KG1 (cell line): ENCODE measurements at places on chromosomes 12 and 14.

GRCh38 chr14:21518725-21519124 is 7.4 kb downstream of the SALL2 start:
- no peak for DNase-seq

DNA sequence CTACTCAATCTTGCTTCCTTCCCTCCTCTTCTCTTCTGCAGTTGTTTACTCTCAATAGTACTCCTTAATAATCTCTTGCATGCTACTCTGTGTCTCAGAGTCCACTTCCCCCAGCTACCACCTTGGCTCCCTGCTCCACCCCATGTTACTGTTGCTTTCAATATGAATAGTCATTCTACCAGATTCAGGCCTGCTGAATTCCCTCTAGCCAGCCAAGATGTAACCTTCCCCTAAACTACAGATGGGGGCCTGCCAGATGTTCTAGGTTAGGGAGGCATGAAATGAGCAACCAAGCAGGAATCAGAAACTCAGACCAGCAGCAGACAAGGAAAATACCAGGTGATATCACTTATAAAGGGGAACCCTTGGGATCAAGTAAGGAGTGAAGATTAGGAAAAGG is 392.1 kb upstream of the DDHD1 start:
- DNase-seq: no peak

DNA sequence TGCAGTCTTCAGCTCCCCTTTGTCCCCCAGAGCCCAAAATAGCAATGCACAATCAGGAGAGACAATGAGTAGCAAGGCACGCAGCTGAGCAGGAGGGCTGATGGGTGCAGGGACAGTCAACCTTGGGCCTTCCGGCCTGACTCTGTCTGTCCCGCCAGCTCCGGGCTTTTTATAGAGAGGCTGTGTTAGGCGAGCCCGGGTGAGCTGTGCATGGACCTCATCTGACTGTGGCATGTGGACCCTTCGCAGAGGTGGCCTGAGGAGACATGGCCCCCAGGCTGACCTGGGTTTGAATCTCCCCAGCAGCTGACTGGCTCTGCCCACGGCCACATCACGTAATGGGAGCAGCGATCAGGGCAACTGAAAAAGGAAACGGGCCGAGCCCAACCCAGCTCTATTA is 177.9 kb downstream of the TSPAN9 start:
- no peak for DNase-seq

DNA sequence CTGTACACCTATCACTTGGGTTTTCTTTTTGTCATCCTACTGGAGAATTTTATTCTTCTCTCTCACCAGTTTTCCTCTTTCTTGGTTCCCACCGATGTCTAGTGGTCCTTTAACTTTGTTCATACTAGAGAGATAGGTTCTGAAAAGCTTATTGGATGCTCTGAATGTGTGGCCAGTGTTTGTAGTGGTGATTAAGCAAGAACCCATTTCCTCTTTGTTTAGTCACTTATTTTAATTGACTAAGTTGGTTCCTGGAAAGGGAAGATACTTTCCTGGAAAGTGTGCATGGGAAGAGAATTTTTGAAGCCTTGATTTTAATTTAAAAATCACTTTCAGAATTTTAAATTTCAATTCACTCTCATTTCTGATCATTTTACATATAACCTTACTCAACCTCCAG is 127.2 kb downstream of the OTOGL start:
- DNase-seq: no peak

DNA sequence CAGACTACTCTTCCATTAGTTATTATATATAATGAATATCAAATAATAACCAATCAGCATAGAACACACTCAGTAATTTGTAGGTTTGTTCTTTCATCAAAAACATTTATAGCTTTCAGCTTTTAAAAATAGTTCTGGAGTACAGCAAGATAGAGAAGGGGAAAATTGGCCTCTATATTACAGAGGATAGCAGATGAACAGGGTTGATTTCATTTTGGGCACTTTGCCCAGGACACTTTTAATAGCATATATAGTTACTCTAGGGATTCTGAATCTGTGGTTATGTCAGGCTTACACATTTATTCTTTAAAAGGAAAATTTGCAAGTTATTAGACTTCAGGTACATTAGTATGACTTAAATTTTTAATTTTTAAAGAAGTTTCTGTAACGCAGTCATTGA is 52.6 kb downstream of the IFT81 start:
- no peak for DNase-seq

GRCh38 chr14:68241862-68242487 is 422.4 kb downstream of the RAD51B start:
- DNase-seq: no peak

- no peak for DNase-seq
Measured at GRCh38 chr14:84750763-84751554, 779.0 kb upstream of the FLRT2 start.

DNA sequence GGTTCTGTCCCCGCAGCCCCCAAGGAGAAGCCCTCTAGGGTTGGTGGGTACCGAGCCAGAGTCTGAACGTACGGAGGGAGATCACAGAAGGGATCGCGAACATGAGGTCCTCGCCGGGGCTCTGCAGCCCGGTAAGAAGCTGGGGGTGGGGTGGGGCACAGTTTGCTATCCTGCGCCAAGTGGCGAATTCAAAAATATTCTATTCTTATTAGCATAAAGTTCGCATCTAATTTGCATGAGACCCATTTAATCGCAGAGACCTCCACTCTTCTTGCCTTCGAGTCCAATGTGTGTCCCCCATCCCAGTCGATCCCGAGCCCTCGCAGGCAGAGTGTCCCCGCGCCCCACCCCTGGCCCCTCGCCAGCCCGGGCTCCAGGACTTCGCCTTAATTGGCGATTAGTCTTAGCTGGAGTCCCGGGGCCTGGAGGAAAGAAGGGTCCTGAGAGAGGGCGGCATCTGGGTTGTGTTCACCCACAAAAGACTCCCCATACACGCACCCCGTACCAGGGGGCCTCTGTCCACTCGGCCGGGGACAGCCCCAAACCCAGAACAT is 604 bp upstream of the ARHGEF25 start:
- DNase-seq: no peak

DNA sequence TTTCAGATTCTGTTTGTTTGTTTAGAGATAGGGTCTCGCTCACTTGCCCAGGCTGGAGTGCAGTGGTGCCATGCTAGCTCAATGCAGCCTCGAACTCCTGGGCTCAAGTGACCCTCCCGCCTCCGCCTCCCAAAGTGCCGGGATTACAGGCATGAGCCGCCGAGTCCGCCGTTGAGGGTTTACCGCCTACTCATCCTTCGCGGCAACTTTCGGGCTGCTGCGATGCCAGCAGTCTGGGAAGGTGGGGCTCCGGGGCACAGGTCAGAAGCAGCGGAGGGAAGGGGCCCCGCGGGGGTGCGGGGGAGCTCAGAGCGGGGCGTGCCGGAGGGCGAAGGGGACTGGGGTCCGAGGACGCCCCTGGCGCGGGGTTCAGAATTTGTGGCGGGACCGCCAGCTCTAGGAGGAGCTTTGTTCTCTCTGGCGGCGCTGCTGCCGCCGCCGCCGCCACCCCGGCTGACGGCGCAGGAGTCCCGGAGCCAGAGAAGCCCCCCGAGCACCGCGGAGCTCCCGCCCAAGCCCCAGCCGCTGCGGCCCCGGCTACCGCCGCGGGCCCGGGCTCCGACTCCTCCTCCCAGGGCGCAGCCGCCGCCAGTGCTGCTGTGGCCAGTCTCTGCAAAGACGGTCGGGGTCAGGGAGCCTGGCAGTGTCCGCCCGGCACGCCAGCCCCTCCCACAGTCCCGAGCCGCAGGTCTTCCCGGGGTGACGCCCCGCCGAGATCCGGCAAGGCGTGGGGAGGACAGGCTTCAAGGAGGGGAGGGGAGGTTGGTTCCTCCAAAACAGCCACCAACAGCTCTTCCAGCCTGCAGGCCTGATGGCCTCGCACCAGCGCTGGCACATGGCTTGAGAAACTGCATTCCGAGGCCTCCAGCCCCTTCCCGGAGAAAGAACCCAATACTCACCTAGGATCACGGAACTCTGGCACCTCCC is 10.9 kb upstream of the KRT77 start:
- DNase-seq: no peak

DNA sequence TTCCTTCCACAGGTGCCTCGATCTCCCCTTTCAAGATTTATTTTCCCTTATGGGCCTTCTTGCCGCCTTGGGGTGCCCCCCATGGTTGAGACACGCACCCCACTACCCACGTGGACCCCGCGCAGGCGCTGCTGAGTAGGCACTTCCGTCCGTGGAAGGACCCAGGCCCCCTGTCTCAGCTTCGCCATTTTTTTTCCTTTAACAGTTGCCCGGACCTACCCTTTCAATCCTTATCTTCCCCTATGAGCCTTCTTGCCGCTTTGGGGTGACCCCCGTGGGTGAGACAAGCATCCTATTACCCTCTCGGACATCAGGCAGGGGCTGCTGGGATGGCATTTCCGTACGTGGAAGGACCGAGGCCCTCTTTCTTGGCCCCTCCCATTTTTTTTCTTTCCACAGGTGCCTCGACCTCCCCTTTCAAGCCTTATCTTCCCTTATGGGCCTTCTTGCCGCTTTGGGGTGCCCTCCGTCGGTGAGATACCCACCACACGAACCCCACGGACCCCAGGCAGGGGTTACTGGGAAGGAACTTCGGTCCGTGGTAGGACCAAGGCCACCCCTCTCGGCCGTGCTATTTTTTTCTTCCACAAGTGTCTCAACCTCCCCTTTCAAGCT is 268.2 kb downstream of the ALG10 start:
- DNase-seq: no peak

- DNase-seq: no peak
Measured at GRCh38 chr12:50103767-50104321, at the start of gene GPD1. TSS of gene GPD1 (plus strand) at chr12:50104008. CDS start at chr12:50104051, 43 bp downstream.

GRCh38 chr12:98999559-98999958 is 354.5 kb downstream of the APAF1 start:
- DNase-seq: no peak

GRCh38 chr12:45329238-45329637 is 113.3 kb downstream of the ANO6 start:
- no peak for DNase-seq

GRCh38 chr14:64095620-64096019 is 198.6 kb downstream of the ESR2 start:
- no peak for DNase-seq

GRCh38 chr14:72792051-72792788 is 101.7 kb downstream of the DPF3 start:
- DNase-seq: no peak

DNA sequence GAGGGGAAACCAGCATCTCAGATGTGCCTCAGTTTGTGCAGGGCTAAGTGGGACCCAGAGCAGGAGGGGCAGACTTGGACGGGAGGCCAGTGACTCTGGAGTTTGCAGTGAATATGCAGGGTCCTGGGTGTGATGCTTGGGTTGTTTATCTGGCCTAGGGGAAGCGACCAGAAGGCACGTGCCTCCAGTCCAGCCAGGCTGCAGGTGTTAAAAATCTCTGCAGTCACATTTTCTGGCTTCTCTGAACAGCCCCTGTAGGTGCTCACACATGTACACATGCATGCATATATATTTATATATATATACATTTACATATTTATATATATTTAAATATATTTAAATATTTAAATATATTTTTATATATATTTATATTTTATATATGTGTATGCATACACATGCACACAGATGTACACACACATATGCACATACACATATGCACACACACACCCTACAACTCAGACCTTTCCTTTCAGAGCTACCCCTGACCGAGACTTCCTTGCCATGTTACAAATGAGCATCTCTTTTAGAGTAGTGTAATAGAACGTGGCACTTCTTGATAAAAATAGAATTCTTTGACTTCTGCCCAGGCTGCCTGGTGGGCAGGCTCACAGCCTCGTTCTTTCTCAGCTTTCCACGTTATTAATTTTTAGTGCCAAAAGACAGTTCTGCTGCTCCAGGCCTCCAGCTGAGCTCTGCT is 26.8 kb upstream of the TCL1B start:
- no peak for DNase-seq

GRCh38 chr14:101008196-101008595 is 104.7 kb upstream of the RTL1 start:
- no peak for DNase-seq

GRCh38 chr12:21678959-21679358 is 21.3 kb upstream of the LDHB start:
- no peak for DNase-seq

DNA sequence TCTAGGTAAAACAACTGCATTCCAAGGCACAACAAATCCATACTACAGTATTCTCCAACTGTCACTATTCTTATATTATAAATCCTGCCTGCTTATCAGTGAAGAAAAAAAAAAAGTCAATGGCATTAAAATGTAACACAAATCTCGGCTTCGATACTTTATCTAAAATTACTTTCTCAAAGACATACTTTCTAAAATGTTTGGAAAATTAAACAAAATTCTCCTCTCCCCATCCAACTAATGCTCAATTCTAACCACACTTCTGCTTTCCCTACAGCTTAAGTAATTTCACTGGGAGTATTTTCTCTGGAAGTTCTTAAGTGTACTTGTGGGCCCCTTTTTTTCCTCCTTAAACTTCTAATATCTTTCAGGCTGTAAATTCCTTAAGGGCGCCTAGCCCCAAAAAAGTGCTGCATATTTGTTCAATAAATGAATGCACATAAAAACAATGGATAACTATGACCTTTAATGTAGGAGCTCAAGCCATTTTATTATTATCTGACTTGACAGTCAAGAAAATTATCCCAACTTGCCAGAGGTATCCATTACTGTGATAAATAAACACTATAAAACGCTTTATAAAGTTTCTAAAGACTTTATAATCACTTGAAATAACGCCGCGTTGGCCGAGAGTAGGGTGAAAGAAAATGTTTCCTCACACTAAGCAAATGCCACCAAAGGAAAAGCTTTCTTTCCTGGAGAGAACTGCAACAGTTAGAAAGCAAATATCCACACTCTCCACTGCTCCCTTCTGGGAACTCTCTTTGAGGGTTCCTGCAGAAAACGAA is 977 bp downstream of the HEATR5A start:
- no peak for DNase-seq

GRCh38 chr14:98244966-98245569 is 1026.9 kb downstream of the BCL11B start:
- DNase-seq: no peak

- peak; percentile 38 for DNase-seq
Measured at GRCh38 chr12:51820526-51821439, 27.7 kb downstream of the FIGNL2 start.

DNA sequence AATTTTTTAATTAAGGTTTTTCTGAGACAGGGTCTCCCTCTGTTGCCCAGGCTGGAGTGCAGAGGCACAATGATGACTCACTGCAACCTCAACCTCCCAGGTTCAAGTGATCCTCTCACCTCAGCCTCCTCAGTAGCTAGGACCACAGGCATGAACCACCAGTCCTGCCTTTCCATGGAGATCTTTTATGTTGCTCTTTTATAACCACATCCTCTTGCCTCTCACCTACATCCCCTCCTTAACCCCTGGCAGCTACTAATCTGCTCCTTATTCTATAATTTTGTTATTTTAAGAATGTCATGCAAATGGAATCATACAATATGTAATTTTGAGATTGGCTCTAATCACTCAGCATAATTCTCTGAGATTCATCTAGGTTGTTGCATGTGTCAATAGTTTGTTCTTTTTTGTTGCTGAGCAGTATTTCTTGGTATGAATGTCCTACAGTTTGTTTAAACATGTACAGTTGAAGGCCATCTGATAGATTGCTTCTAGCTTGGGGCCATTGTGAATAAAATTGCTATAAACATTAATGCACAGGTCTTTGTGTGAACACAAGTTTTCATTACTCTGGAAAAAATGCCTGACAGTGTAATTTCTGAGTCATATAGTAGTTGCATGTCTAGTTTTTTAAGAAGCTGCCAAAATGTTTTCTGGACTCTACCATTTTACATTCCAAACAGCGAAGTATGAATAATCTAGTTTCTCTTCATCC is 249.2 kb upstream of the AMIGO2 start:
- DNase-seq: no peak

- DNase-seq: no peak
Measured at GRCh38 chr12:28827861-28828260, 321.2 kb upstream of the FAR2 start.
